ENCODE measurements at places on chromosomes 4 and X.

DNA sequence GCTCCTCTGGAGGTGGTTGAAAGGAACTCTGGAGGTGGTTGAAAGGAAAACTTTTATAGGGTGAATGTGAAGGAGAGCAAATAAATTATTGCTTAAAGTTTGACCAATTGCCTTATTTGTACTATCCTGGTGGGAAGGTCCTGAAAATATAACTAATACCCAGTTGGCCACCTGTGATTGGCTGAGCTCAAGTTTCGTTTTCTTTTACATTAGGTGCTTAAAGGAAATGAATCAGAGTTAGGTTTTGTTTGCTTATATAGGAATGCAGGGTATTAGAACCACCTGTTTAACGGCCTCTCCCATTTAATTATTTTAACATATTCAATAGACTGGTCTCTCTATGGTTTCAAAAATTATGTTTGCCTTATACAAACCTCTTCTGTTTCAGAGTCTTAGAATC, 497.6 kb downstream of the PRR32 start:
- DNase-seq = no peak

DNA sequence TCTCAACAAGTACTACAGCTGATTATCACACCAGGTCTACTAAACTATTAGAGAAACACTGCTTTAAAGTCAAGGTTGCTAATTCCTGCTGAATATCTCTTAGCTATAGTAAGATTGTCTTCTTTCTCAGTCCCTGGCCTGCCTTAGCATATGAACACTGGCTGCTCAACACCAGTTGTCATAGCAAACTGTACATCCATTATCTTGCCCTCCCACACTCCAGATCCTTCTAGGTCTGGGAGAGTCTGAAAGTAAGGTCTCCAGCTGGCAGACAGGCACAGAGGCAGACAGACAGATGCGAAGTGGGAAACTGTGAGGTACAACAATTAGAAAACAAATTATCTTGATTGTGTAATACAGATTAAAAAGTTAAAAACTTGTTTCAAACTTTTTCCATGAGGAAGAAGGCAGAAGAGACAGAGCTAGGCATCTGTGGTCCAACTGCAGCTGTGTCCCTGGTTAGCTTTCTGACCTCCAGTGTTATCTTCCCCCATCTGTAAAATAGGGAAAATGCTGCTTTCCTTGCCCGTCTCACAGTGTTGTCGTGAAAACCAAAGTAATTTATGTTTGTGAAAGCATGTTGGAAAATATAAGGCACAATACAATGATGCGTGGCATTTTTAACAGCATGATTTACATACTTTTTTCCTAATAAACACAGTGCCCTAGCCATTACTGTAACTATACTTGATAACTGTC, 133.8 kb downstream of the KLHL13 start:
- DNase-seq = no peak

- no peak for DNase-seq
These were observed 37.7 kb downstream of the ETDC start for GRCh38 chrX:135346975-135347374.

- no peak for DNase-seq
These were observed 1995.9 kb downstream of the C4orf33 start for GRCh38 chr4:131091896-131092295.

DNA sequence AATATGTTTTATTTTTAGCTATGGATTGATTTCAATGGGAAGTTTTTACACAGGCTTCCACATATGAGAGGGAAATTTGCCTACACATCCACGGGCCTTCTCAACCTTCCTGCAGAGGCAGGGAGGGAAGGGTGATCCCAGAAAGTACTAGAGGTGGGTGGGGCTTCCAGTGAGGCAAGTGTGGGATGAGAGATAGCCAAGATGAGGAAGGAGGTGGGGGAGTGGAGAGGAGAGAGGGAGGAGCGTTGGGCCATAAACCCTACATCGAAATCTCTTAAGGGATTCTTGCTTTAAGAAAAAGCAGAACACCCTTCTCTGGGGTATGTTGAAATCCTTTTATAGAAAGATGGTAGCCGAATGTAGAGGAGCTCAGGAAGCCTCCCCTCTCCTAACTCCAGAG, 19.0 kb downstream of the NKX6-1 start:
- DNase-seq = no peak

- DNase-seq = no peak
These were observed at the start of gene SERTM2 for GRCh38 chrX:111511477-111511876. TSS of gene SERTM2 (plus strand) at chrX:111511645. CDS start at chrX:111518858, 7,213 bp downstream.

- DNase-seq = no peak
These were observed 9.5 kb upstream of the ETNPPL start for GRCh38 chr4:108772402-108772801.

- DNase-seq = no peak
These were observed 275.2 kb downstream of the TENM3 start for GRCh38 chr4:182518421-182518820.

GRCh38 chr4:116343809-116344208, 741.6 kb downstream of the TRAM1L1 start:
- DNase-seq = no peak

DNA sequence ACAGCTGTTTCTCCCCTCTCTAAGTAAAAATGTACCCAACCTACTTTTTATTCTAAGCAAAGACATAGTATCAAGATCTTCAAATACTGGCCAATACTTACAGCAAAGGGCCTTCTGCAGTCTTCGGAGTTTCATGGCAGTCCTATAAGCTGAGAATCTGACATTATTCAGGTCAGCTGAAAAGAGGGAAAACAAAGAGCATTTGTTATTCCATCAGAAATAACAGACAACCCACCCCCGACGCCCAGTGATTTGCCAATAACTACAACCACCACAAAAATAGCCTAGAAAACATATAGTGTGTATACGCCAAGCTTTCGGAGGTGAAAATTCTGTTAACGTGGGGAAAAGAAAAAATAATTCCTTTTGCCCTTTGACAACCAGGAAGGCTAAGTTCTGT, 151.1 kb upstream of the FTHL17 start:
- no peak for DNase-seq

- no peak for DNase-seq
These were observed 51.5 kb upstream of the RAP2C start for GRCh38 chrX:132270699-132271098.

DNA sequence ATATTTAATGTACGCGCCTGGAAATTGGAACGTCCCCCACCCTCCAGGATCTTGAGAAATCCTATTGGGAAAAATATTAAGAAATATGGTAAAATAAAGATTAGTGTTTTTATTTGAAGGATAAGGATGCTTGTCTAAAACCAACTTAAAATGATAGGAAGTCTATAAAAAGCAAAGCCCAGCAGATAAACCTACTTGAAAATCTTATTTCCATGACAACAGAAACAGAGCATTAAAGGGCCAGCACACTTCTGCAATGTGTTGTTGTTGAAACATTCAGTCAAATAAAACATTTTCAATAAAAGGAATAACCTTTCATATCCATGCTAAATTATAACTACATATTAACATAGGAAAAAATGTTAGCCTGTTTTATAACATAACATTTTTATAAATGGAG, 29.3 kb upstream of the GPM6A start:
- DNase-seq = no peak

GRCh38 chrX:70132224-70132623, 1.0 kb upstream of the IGBP1 start:
- DNase-seq = no peak

Measured in stimulated activated CD8-positive, alpha-beta memory T cell treated with anti-CD3 and anti-CD28 coated beads, Interleukin-4, amount 100 ng/mL, for 4 hours (primary cell).